Activated CD8-positive, alpha-beta memory T cell treated with anti-CD3 and anti-CD28 coated beads, Interleukin-2, amount 50 U/mL, for 4 hours (primary cell): ENCODE measurements at places on chromosomes 1 and 21.

- DNase-seq = no peak
Measured at GRCh38 chr1:214445831-214446614, 105.4 kb downstream of the PTPN14 start.

- DNase-seq = no peak
Measured at GRCh38 chr1:19786988-19787423, 12.7 kb downstream of the TMCO4 start.

- DNase-seq = no peak
Measured at GRCh38 chr1:43312212-43312623, 11.4 kb downstream of the TIE1 start.

- no peak for DNase-seq
Measured at GRCh38 chr1:219774386-219774785, 154.0 kb downstream of the SLC30A10 start.

DNA sequence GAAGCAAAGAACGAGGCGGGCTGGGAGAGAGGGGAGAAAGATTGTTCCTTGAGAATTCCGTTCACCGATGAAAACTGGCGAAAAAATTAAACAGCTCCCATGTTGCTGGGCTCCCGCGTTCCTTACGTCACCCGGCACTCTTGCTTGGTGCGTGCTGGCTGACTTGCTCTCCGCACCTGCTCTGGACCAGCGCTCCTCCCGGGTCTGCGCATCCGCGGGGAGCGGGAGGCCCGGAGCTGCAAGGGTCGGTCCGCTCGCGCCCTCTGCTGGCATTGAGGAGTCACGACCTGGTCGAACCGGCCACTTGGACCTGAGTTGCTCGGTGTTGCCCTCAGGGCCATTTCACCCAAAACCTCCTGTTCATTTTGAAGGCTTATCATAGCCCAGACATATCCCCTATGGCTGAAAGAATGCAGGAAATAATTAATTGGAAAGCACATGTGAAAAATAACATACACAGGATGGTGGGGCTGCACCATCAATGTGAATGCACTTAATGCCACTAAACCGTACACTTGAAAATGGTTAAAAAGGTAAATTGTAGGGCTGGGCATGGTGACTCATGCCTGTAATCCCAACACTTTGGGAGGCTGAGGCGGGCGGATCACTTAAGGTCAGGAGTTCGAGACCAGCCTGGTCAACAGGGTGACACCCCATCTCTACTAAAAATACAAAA, 98.9 kb upstream of the BACE2 start:
- DNase-seq = peak; percentile 61

DNA sequence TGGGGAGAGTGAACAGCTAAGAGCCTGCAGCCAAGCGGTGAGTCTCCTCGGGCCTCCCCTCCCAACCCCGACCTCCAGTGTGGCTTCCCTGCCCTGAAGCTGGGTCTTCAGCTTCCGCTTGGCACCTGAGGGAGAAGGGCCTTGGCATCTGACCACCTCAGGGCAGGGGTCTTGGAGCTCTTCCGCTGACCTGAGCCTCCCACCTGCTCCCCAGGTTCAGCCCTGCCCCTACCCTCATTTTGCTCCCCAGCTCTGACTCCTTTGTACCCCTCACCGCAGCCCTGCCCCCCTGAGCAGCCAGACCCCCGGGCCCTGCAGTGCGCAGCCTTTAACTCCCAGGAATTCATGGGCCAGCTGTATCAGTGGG, 4.9 kb downstream of the ADAMTSL4 start:
- DNase-seq = no peak

- peak; percentile 43 for DNase-seq
Measured at GRCh38 chr1:167516404-167517388, 1.6 kb downstream of the CD247 start.

DNA sequence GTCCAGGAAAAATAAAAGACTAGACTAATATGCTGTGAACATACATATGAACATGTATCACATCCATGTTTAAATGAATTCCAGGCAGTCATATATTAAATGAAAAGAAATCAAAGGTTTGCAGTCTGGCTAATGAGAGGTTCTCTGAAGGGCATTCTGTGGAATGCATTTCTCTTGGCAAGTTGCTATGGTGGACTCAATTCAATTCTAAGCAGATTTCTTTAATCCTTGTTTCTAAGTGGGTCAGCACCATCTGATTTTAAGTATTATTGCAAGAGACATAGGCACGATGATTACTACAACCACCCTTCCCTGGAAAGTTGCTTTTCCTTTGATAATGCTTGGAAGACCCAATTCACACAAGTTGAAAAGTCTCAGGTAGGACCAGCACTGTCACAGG, 23.9 kb upstream of the ABCA4 start:
- no peak for DNase-seq

GRCh38 chr1:119554183-119554582, 47.2 kb downstream of the HSD3B1 start:
- no peak for DNase-seq

GRCh38 chr1:67590329-67590728, 94.7 kb upstream of the GADD45A start:
- DNase-seq = no peak

- no peak for DNase-seq
Measured at GRCh38 chr1:174682419-174683008, 234.8 kb downstream of the GPR52 start.

GRCh38 chr21:46597896-46598343, 7.0 kb downstream of the S100B start:
- no peak for DNase-seq

- DNase-seq = no peak
Measured at GRCh38 chr1:242468784-242469183, 55.7 kb downstream of the PLD5 start.

- DNase-seq = peak; percentile 39
Measured at GRCh38 chr1:921011-921837, 2.5 kb upstream of the SAMD11 start.

DNA sequence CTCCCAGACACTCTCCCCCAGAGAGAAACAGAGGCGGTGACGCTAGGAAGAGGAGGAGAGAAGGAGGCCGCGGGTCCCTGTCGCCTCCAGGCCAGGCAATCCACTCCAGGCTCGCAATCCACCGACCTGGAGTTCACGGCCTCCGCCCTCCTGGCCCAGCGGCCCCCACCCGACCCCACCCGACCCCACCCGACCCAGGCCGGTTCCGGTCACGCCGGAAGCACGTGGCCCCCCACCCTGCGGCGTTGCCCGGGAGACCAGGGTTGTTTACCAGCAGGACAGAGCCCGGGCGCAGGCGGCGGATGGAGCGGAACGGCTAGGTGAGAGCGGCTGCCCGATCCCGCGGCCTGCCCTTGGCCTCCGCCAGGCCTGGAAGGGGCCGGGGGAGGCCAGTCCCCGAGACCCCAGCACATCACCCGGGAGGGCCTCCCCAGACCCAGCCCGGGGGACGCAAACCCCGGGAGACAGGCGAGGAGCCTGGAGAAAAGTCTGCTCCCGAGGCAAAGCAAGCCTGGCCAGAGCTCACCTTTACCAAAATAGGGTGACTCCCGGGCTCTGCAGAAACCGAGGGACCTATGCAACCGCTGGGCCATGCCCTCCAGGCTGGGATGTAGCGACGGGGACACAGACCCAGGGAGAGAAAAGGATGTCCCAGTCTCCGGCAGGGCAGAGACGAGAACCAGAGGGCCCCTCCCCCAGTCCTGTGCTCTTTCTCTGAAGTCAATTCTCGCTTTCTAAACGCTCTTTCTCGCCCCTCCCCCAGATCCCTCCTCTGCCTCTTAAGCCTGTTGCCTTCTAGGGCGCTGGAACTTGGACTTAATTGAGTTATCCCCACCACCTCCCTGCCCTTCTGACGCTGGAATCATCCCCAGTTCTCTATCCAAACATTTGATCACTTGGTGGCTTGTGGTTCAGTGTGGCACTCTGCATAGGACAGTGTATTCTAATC, at the start of the genes PLA2G2C and UBXN10:
Gene PLA2G2C, minus strand, starts transcription at position 685 of the 949 bp plus-strand sequence. CDS start 9,155 bp downstream, outside the sequence.
Gene UBXN10, plus strand, starts transcription at position 263 of the 949 bp plus-strand sequence. CDS start 4,466 bp downstream, outside the sequence.
- peak; percentile 29 for DNase-seq

DNA sequence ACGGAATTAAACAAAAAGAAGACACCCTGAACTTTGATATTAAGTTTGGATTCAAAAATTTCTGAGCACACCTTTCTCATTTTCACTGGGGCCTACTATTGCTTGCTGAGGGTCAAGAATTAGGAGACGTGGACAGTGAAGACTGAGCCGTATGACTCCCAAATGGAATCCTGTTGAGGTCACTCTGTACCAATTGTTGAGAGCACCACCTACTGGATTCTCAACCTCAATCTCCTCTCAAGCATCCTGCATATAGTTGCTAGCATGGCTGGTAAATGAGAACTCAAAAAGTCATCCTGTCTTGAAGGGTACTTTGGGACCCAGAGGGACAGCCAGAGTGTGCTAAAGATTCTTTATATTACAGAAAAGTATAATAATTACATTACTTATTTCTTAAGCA, 20.2 kb upstream of the MTR start:
- no peak for DNase-seq

GRCh38 chr1:61190153-61190552, 107.8 kb downstream of the NFIA start:
- no peak for DNase-seq

- no peak for DNase-seq
Measured at GRCh38 chr1:165896277-165896676, 68.9 kb downstream of the UCK2 start.

DNA sequence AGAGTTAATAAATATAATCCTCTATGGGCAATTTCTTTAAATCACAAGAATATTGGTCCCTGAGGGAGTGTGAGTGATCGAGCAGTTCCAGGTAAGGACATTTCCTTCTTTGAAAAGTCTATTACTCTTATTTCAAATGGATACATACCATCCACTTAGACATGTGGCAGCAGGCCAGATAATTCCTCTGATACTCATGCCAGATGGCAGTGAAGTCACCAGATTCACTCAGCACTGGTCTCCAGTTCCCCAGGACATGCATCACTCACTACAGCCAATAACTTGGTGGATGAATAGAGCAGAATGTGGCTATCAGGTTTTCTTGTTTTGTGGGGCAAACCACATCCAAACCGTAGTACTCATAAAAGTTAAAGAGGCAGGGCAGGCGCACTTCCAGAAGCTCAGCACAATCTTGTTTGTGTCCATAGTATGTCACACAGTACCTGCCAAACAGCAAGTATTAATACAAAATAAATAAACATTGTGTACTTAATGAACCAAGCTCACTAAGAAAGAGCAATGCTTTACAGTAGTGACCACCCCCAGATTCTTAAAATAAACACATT, 74.2 kb upstream of the CD53 start:
- DNase-seq = no peak

DNA sequence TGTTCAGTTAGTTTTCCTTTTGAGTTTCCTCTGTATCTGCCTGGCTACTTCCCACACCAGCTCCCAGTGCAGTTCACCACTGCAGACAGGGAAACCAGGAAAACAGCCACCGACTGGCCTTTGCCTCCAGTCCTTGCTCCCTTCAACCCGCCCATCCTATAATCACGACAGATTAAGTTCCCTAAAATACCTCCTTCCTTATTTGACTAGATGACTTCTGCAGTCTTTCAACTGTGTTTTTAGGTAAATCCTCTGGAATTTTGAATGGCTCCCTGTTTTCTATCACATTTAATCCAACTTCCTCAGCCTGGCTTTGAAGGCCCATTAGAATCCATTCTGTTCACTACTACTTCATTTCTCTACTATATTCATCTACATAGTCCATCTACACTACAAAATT, 37.6 kb downstream of the BEND5 start:
- DNase-seq = no peak

DNA sequence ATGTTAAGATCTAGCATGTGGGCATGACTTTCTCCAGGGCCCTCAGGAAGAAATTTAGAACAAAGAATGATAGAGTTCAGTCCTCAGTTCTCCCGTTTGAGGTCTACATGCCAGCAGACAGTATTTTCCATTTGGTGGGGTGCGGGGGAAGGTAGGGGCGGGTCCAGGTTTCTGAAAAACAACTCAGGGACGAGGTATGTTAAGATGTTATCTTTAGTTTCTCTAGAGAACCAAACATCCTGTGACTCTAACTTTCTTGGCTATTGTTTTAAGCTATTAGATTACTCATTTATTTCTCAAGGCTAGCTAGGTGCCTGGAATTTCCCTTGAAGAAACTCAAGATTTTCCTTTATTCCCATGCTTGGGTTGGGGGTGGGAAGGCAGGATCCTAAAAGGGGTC, 42.3 kb upstream of the SYT14 start:
- no peak for DNase-seq

DNA sequence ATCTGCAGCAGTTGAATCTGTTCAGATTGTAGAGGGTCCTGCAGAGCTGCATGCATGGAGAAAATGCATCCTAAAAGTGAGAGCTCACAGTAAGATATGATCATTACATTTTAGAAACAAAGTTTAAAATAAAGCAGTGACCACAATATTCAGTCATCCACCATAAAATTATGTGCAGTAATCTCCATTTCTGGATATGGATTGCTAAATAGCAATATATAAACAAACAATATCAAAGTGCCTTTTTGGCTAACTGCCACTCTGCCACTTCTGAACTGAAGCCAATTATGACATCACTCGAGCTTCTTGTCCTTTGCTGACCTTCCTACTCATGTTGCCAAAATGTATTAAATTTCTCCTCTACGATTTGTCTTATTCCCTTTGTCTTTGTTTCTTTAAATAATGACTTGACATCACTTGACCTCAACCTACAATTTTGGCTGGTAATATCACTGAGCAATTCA, 262.0 kb upstream of the CXADR start:
- DNase-seq = no peak

- DNase-seq = no peak
Measured at GRCh38 chr1:103387898-103388297, 137.6 kb upstream of the RNPC3 start.

GRCh38 chr1:23394684-23395083, 25.0 kb upstream of the ZNF436 start:
- no peak for DNase-seq

GRCh38 chr1:40877698-40878097, 15.5 kb upstream of the CITED4 start:
- DNase-seq = peak; percentile 30

- DNase-seq = no peak
Measured at GRCh38 chr1:106268070-106268469, 788.4 kb upstream of the PRMT6 start.

- no peak for DNase-seq
Measured at GRCh38 chr1:172640111-172640510, 18.8 kb upstream of the FASLG start.

DNA sequence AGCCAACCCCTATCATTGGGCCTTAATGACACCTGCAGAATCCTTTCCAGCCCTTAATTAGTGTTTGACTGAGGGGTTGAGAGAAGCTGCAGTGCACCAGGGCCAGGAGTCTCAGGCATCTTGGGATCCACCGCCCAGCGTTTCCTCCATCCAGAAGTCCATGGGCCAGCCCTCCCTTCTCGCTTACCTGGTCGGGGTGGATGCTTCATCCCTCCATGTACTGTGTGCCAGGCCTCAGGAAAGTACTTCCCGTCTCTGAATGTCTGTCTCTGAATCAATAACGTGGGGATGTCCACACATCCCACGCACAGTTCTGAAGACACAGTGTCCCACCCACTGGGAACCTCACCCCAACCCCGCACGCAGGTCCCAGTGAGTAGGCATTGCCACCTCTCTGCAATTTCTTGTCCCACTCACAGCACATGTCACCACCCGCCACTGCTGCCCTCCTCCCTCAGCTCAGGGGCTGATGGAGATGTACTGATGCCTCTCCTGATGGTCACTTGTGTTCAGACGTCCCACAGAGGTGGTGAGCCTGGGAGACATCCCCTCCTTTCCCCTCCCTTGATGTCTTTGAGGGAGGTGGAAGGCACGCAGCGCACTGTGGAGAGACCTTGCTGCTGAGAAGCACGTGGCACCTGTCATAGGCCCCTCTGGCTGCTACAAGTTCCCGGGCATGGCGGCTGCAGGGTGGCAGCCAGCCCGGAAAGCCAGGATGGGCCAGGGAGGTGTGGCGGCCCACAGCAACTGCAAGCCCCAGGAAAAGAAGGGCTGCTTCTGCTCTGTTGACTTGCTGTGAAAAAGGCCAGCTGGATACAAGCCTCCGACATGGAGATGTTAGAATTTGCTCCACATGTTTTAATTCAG, 29.4 kb upstream of the PRSS38 start:
- no peak for DNase-seq

- no peak for DNase-seq
Measured at GRCh38 chr1:37726751-37727585, 34.7 kb downstream of the CDCA8 start.
